Stimulated activated CD4-positive, alpha-beta T cell treated with anti-CD3 and anti-CD28 coated beads, Interleukin-2, amount 100 ng/mL, for 4 hours (primary cell): ENCODE measurements at places on chromosomes 4 and X.

DNA sequence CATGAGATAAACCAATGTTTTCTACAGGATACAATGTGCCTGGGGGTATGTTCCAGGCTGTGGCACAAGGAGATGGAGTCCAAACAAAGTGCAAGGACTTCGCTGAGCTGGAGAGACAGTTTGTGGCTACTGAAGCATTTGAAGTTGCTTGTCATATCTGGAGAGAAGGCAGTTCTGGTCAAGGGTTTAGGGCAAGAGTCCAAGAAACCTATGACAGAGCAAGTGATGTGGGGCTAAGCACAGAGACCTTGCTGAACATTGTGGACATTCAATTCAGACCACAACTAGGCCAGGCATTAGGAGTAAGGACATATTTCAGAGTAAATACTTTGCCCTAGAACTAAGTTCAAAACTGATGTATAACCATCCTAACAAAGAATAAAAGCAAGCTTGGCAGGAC lies 34.8 kb downstream of the MAGED4B start:
- no peak for DNase-seq

- DNase-seq = no peak
Measured at GRCh38 chr4:74364652-74365491, at the start of gene EREG. EREG (plus strand) TSS chr4:74365145; CDS start chr4:74365309, 164 bp downstream.

DNA sequence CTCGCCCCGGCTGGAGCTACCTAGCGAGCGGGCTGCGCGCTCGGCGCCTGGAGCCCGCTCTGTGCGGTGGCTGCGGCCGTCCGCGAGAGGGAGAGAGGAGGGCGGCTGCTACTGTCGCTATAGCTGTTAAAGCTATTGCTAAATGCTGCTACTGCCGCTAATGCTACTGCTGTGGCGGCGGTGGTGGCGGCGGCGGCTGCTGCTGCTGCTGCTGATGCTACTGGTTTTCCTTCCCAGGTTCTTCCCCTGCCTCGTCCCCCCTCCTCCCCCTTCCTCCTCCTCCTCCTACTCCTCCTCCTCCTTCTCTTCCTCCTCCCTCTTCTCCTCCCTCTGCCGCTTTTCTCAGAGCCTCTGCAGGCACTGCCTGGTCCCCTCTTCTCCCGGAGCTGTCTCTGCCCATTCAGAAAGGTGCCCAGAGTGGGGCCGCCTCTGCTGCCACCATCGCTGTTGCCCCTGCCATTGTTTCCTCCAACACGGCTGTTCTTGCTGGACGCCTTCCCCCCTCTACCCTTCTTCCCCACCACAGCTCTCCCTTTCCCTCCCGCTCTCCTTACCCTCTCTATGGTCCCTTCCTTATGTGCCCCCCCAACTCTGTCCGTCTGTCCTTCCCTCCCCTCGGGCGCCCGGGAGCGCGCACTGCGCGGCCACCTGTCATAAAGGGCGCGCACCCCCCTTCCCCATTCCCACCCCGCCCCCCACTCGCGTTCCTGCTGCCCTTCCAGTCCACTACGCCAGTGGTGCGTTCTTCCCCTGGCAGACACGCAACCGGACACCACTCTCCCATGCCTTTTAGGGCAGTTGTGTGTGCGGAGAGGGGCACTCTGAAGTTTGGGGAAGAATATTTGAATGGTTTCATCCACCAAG lies at the start of gene NEXMIF:
Gene NEXMIF (minus strand): TSS at position 228 of the 864 bp plus-strand sequence.
- DNase-seq = no peak

GRCh38 chr4:170248029-170248428 lies 158.3 kb upstream of the AADAT start:
- no peak for DNase-seq

DNA sequence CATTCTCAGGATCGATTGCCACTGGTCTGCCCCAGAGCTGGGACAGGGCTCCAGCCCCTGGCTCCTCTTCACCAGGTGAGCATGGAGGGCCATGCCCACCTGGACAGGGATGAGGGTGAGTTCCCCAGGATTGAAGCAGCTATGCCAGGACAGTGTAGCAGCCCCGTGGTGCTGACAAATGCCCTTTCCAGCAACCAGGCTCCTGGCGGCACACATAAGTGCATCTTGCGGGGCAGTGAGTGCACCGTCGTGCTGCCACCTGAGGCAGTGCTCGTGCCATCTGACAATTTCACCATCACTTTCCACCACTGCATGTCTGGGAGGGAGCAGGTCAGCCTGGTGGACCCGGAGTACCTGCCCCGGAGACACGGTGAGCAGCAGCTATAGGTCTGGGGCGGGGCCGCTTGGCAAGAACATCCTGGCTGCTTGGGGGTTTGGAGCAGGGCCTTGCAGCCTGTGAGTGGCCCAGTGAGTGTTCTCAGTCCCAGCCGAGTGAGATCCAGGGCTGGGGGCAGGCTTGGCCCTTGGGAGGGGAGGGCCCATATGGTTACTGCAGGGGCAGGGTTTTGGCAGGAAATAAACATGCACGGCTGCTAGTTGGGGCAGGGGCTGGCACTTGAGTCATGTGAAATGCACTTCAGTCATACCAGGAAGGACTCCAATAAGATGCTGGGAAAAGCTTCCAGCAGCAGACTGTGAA lies 6.1 kb downstream of the IL9R start:
- no peak for DNase-seq

- no peak for DNase-seq
Measured at GRCh38 chr4:169440446-169440845, 169.7 kb upstream of the SH3RF1 start.

GRCh38 chr4:88054901-88055300 lies 47.5 kb downstream of the PKD2 start:
- DNase-seq = no peak

DNA sequence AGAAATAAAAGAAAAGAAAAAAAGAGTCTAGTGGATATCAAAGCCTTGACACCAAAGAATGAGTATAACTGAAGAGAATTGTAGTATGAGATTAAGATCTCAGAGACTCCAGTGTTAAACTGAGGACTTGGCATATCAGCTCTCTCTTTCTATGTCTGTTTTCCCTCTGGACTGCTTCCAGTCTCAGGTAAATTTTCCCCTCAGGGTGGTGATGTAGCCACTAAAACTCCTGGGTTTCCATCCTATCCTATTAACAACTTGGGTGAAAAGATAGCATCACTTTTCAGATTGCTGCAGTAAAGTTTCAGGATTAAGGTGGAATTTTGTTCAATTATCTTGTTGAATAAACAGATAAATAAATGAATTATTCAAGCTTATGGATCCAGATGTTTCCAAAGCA lies 85.7 kb downstream of the ATP10D start:
- no peak for DNase-seq

DNA sequence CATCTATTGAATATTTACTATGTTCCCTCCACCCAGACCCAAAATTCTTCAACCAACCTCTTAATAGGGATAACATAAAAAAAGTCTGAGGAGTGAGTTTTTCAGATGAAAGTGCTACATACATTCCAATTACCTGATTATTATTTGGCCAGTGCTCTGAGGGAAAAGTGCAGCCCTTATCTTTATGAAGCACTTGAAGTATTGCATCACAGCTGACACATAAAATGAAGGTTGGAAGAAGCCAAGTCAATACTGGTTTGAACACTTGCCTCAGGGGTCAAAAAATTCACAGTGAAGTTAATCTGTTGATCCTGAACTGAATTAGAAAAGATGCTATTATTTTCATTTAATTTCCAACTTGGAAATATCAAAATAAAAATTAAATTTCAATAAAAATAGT lies 498.9 kb downstream of the INPP4B start:
- DNase-seq = no peak

DNA sequence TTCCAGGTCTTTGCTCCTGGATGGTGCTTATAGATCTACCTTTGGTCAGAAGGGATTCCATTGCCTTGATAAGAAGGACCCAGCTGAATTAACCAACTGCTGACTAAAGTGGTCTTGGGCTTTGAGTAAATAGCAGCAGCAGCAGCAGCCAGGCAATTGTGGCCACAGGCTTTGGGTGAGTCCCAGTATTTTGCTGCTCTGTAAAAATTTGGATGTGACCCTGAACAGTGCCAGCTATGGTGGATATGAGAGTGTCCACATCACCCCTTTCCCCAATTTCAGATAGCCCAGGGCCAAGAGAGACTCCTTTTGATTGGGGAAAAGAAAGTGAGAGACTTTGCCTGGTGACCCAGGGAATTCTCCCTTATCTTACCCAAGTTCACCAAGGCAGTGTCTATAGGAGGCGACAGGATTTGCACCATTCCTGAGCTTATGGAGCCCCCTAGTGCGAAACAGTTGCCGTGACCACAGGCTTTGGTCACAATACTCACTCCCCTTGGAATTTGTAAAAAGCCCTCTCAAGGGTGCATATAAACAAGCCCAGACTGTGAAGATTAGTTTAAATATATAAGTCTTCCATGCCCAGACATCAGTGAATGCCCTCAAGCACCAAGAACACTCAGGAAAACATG lies 518.0 kb downstream of the TMA16 start:
- DNase-seq = peak; percentile 7

- no peak for DNase-seq
Measured at GRCh38 chr4:96523611-96524010, 683.7 kb downstream of the PDHA2 start.

DNA sequence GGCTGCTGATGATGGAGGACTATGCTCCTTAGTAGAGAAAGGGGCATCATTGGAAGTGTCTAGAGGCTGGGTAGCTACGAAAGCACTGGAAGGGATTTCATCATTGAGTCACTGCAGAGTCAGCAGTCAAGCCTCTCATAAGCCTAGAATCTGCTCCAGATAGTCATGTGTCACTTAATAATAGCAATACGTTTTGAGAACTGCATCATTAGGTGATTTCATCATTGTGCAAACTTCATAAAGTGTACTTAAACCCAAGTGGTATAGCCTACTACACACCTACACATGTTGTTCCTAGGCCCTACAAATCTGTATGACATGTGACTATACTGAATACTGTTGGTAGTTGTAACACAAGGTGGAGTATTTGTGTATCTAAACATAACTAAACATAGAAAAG lies 165.6 kb downstream of the PTTG2 start:
- no peak for DNase-seq

DNA sequence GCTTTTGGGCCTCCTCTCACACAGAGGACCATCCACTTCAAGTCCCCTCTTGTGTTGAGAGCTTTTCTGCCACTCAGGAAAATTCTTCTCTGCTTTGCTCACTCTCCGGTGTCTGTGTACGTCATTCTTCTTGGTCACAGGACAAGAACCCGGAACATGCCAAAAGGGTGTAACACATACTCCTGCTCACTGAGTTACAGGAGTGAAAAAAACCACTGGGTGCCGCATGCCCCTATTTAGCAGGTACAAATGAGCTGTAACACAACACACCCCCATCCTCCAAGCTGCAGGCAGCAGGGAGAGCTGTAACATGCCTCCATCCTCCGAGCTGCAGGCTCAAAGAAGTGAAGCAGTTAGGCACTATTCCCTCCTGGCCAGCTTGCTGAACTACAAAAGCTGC lies 13.0 kb upstream of the CXCL2 start:
- no peak for DNase-seq

DNA sequence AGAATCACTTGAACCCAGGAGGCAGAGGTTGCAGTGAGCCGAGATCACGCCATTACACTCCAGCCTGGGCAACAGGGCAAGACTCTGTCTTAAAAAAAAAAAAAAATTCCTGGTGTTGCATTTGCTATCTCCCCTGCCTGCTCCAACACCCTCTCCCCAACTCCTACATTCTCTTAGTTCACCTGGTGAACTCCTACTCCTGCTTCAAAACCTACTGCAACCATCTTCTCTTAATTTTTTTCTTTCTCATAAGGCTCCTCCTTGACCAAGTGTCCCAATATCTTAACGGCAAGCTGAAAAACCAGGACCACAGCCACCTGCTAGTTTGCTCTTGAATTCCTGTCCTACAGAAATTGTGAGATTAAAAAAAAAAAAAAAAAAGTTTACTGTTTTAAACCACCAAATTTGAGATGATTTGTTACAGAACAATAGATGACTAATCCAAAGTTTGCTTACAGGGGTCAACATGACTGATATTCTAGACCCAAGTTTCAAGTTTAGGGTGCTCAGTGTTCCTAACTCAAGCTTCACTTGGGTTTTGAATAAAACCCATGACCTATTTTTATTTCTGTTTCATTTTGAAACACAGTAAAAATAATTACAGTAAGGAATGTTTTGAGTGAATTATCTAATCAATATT lies 13.1 kb upstream of the ANXA5 start:
- DNase-seq = no peak

GRCh38 chr4:167274351-167274750 lies 40.1 kb upstream of the SPOCK3 start:
- no peak for DNase-seq

- no peak for DNase-seq
Measured at GRCh38 chrX:153669174-153669890, 4.3 kb downstream of the PNCK start.

DNA sequence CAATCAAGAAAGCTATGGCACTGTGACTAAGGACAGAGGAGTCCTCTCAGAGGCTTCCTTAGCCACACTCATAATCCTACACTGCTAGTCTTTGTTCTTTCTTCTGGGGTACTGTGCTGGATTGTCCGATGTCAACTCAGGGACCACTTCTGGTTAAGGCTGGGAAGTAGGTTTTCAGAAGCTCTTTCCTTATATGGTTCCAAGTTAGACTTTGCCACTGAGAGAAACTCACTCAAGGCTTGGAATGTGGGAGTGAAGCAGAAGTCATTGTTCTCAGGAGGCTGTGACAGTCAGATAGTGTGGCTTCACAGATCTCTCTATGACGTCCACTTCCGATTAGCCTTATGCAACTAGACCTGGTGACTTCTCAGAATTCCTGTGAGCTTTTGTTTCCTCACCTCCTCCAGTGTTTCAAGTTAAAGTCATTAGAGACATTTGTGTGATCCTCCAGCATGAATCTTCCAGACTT lies 317.3 kb upstream of the F9 start:
- DNase-seq = no peak

DNA sequence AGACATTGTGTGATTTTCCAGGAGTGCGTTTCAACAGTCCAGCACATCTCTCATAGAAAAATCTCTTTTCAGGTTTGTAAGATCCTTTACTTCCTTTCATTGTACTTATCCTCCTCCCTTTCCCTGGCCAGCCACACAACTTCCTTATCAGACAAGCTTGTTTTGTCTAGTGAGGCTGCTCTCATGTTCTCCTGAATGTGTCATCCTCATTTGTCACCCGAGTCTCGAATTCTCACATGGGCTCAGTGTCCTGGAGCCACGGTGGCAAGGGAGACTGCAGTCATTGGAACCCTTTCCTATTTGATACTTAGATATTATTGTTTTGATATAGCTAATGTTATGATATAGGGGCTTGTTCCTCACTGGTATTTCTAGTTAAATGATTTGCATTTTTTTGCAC lies 16.9 kb downstream of the SYNPO2 start:
- no peak for DNase-seq

GRCh38 chrX:79601341-79602131 lies 234.4 kb upstream of the ITM2A start:
- DNase-seq = no peak

DNA sequence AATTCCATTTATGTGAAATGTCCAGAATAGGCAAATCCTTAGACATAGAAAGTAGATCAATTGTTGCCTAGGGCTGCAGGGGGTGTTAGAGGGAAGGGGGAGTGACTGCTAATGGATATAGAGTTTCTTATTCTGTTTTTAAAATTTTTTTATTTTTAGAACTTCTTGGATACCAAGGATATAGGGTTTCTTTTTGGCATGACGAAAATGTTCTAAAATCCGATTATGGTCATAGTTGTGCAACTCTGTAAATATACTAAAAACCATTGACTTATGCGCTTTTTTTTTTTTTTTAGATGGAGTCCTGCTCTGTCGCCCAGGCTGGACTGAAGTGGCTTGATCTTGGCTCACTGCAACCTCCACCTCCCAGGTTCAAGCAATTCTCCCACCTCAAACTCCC lies 125.2 kb upstream of the USP9X start:
- DNase-seq = no peak
